ENCODE measurements at places on chromosomes 4 and X. TPM values are rescaled to one million over a fixed set of nuclear protein-coding genes. Genes with fewer than 3 reads are reported as not detected.
A peak's percentile ranks its signal among the peaks of the same experiment; 100 is the strongest.

GRCh38 chr4:15031197-15031596, 28.9 kb downstream of the CPEB2 start:
- DNase-seq, result peak; percentile 13

- DNase-seq, result peak; percentile 70
Measured at GRCh38 chr4:110540982-110541451, 65.1 kb downstream of the ENPEP start.

GRCh38 chrX:39670281-39670680, 427.5 kb downstream of the BCOR start:
- no peak for DNase-seq

DNA sequence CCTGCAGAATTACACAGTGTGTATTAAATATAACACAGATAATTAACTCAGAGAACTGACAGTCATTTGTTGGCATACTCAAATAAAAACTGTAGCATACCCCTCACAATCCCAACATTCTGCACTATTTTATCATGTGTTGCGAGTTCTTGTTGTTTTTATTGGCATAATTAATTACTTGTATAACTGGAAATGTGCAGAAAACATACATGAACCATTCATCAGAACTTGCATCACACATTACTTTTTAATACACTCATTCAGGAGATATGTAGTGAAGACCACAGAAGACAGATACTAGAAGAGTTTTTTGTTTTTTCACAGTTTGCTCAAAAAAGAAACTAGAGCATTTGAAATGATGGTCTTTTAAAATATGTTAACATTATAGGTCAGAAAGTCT, 74.6 kb upstream of the NEIL3 start:
- peak; percentile 82 for DNase-seq

GRCh38 chr4:108171339-108172230, 2.9 kb upstream of the LEF1 start:
- no peak for DNase-seq

DNA sequence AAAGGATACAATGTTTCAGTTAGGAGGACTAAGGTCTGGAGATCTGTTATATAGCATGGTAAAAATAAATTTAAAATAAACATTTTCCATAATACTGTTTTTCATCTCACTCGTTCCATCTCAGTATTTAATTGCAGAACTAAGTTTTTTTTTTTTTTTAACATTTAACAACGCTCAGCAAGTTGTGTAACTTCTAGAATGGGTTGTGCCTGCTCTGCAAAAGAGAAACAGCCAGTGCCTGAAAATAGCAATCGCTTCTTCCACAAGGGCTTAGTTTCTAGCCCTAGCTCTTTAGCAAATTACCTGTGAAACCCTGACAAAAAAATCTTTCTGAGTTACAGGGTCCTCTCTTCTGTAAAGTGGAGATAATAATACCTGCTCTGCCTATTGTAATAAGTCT, 41.9 kb downstream of the CNGA1 start:
- no peak for DNase-seq

DNA sequence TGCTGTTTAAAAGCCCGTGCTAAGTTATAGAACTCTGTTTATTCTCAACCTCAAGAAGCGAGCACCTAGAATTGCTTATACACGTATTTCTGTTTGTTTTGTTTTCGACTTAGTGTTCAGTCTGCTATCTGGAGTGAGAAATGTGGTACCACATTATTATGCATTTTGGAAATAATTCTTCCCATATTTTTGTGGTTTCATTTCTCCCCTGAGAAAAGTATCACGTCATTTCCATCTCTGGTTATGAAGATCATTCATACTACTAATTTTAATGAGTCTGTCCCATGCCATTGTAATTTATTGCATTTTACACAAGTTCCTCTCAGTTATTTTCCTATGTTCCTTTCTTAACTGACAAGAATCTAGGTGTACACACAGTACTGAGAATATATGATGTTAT, 186.0 kb downstream of the DCHS2 start:
- DNase-seq, result no peak

- DNase-seq, result peak; percentile 86
Measured at GRCh38 chr4:120517966-120518365, 404.6 kb downstream of the PRDM5 start.

- DNase-seq, result no peak
Measured at GRCh38 chrX:53599781-53600396, 86.6 kb downstream of the HUWE1 start.

DNA sequence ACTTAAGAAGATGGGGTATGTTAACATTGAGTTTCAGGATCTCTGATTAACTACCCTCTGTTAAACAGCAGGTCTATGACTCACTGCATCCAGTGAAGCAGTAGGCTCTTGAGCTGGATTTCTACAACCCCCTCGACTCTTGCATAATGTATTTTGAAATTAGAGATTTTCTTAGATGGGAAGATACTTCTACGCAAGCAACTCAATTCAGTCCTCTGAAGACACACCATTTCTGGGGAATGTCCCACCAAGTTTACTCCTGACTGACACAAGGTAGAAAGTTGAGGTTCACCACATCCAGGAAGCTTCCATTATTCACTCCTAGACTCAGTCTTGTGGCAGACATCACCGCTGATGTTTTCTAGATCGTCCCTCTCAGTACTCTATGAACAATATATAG, 12.9 kb downstream of the PALLD start:
- DNase-seq, result peak; percentile 92

DNA sequence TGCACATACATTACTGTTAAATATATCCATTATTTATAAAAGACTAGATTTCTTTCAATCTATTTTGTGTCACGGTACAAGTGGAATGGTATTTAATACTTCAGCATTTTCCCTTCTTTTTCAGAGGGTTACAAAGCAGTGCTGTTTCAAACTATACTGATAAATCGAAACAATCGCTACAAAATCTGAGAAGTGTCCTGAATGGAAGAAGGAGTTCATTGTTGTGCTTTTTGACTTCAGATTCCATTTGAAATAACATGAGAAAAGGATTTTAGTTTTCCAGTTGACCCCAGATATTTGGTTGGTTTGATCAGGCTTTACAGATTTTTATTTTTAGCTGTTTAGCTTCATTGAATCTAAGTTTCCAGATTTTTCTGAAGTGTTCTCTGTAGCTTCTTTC, 292.1 kb upstream of the ANKRD50 start:
- DNase-seq, result no peak

FAM9C gene
- not detected for total RNA-seq

PNMA6F gene
- total RNA-seq, result not detected

ODAM gene
- not detected for total RNA-seq

CTAG1A gene
- total RNA-seq, result not detected

OPRPN gene
- not detected for total RNA-seq

GPR78 gene
- under 0.01 TPM for total RNA-seq

RAB9A gene
- 15.8 TPM for total RNA-seq

CLIC2 gene
- under 0.01 TPM for total RNA-seq

GRK4 gene
- total RNA-seq, result 1.7 TPM

HSD17B13 gene
- total RNA-seq, result under 0.01 TPM

MYOZ2 gene
- under 0.01 TPM for total RNA-seq

All from IMR-90 (cell line).